ENCODE measurements at places on chromosomes 1 and 21. TPM values are rescaled to one million over a fixed set of nuclear protein-coding genes. Genes with fewer than 3 reads are reported as not detected.

- no peaks in the 10 kb centered on the region for H3K36me3 ChIP-seq
- peak overlapping the region; percentile 20 for H3K27ac ChIP-seq
- DNase-seq: no peak
- H3K27me3 ChIP-seq: no peaks in the 10 kb centered on the region
Measured at GRCh38 chr1:91900562-91900961, 14.6 kb upstream of the TGFBR3 start.

DNA sequence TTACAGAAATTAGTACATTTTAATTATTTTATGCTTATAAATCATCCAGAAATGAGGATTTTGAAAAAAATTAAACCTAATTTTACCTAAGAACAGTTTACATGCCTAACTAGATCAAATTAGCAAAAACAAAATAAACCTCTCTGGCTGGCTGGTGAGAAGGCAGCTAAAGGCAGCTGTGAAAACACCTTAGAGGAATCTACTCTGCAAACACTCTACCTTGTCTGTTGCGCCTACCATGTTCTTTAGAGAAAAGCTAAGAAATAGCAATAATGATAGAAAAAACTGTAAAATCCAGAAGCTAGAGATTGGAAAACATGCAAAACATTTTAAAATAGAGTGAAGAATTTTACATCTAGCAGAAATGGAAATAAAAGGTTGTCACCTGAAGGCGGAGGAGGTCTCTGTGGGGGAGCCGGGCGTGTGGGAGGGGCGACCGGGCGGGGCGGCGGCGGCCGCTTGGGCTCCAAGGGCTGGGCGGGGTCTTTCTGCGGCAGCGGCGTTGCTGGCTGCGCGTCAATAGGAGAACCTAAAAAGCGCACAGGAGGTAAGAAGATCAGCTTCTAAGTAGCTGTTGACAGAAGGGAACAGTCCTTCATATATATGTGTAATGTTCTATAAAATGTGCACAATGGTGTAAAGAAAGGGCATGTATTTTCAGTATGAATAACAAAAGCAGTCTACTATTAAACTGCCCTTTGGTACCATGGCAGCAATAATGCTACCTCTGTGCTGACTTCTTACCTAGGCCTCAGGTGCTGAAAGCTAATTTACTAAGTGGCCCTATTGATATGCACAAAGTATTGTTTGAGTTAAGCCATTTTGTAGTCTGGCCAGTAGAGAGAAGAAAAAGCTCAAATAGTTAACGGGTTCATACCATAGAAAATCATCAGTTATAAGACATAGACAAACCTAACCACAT, 33.3 kb upstream of the CFAP298 start:
- no peak overlapping the region for H3K27ac ChIP-seq
- H3K27me3 ChIP-seq: no peaks in the 10 kb centered on the region
- no peak overlapping the region for H3K4me3 ChIP-seq
- no peak for DNase-seq
- H3K36me3 ChIP-seq: peaks cover 33% of the 10 kb centered on the region

- no peak overlapping the region for H3K27ac ChIP-seq
- H3K27me3 ChIP-seq: peaks cover 35% of the 10 kb centered on the region
- H3K4me3 ChIP-seq: peak overlapping the region; percentile 11
- no peaks in the 10 kb centered on the region for H3K36me3 ChIP-seq
- peaks cover 8% of the 10 kb centered on the region for H3K4me1 ChIP-seq
Measured at GRCh38 chr1:50332941-50333594, 90.2 kb downstream of the DMRTA2 start.

DNA sequence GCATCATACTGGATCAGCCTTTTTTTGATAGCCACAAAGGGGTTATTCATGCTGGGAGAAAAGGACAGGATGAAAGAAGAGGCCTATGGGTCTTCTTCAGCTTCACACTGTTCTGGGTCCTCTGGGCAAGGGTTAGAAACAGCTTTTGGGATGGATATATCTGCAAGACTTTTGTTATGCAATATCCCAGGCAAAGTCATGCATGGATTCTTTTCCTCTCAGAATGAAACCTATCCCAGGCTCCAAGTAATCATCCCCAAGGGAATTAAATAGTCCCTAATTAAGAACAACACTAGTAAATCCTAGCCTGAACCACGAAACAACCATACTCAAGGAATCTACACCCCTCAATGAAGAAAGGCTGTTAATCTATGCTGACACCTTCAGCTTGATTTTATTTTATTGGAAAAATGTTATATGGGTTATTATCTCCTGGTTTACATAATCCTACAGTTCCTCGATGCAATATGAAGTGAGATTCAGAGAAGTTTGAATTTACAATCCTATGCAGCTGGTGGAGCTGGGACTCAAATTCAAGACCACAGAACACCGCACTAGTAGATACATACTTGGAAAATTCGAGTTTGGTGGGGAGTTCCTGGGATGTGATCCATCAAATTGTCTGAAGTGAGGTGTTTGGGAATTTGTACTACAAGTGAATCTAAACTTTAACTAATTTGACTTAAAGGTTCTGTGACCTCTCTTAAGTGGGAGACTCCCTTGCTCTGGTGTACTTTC, 338.6 kb downstream of the TBX15 start:
- no peaks in the 10 kb centered on the region for H3K36me3 ChIP-seq
- no peaks in the 10 kb centered on the region for H3K27me3 ChIP-seq
- H3K4me3 ChIP-seq: no peak overlapping the region
- no peak overlapping the region for H3K27ac ChIP-seq
- no peak for DNase-seq

GRCh38 chr1:184771190-184771691, 16.6 kb upstream of the EDEM3 start:
- no peaks in the 10 kb centered on the region for H3K27me3 ChIP-seq
- no peaks in the 10 kb centered on the region for H3K4me1 ChIP-seq
- no peak for DNase-seq
- H3K36me3 ChIP-seq: no peaks in the 10 kb centered on the region

DNA sequence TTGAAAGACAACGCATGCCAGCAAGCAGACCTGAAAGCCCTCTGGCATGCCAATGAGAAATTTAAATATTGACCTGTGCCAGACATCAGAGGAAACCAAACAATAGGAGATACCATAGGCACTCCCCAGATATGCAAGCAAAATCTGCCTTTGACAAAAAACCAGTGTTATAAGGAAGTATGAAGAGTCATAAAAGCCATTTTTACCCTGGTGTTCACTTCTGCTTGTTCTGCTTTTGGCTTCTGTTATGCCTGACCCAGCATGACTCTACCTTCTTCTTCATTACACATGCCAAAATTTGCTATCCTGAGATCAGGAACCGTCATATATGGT, 26.4 kb downstream of the NPHS2 start:
- H3K27me3 ChIP-seq: no peaks in the 10 kb centered on the region
- H3K4me1 ChIP-seq: peaks cover 18% of the 10 kb centered on the region
- DNase-seq: no peak
- no peaks in the 10 kb centered on the region for H3K36me3 ChIP-seq
- no peak overlapping the region for H3K27ac ChIP-seq
- no peak overlapping the region for H3K4me3 ChIP-seq

GRCh38 chr1:232798920-232799319, 6.3 kb upstream of the MAP10 start:
- no peaks in the 10 kb centered on the region for H3K4me1 ChIP-seq
- H3K27ac ChIP-seq: no peak overlapping the region
- H3K36me3 ChIP-seq: no peaks in the 10 kb centered on the region
- H3K27me3 ChIP-seq: no peaks in the 10 kb centered on the region
- no peak for DNase-seq
- no peak overlapping the region for H3K4me3 ChIP-seq

GRCh38 chr21:32193098-32193465, 85.8 kb downstream of the MIS18A start:
- no peaks in the 10 kb centered on the region for H3K4me1 ChIP-seq
- no peak for DNase-seq
- H3K4me3 ChIP-seq: no peak overlapping the region
- no peaks in the 10 kb centered on the region for H3K36me3 ChIP-seq
- H3K27ac ChIP-seq: no peak overlapping the region

DNA sequence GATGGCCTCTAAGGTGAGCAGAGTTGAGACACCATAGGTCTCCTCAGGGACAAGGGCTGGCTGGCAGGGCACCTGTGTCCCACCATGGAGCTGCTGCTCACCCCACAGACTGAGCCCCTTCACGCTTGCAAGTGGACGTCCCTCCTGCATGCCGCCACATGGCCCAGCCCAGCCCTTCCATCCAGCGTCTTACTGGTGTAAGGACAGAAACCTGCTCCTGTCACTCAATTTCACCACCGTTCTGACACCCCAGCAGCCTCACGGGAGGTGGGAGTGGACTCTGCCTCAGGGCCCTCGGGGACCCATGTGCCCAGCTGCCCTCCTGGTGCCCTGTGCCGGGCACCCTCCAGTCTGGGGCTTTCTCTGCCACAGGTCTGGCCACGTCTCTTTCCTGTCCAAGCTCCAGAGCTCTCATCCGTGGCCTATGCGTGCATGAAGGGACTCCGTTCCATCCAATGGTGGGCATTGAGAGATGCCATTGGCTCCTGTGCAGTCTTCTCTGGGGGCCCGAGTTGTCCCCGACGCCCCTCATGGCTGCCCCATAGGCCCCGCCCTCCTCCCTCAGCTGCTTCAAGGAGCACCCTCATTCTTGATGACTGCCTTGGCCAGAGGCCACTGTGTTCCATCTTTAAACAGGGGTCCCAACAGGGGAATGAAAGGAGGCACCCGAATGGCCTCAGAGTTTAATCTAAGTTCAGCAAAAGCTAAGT, 42.6 kb upstream of the COL6A1 start:
- H3K27me3 ChIP-seq: no peaks in the 10 kb centered on the region
- DNase-seq: no peak
- H3K36me3 ChIP-seq: no peaks in the 10 kb centered on the region
- no peaks in the 10 kb centered on the region for H3K4me1 ChIP-seq
- H3K27ac ChIP-seq: no peak overlapping the region

GRCh38 chr1:90723590-90724108, 6.5 kb upstream of the BARHL2 start:
- H3K4me1 ChIP-seq: no peaks in the 10 kb centered on the region
- no peak overlapping the region for H3K4me3 ChIP-seq
- no peak overlapping the region for H3K27ac ChIP-seq
- no peaks in the 10 kb centered on the region for H3K36me3 ChIP-seq

- no peaks in the 10 kb centered on the region for H3K36me3 ChIP-seq
- H3K27ac ChIP-seq: no peak overlapping the region
- no peak for DNase-seq
Measured at GRCh38 chr1:65668368-65668767, 124.3 kb upstream of the PDE4B start.

DMRTA2 gene
- 15.0 TPM for total RNA-seq

DNA sequence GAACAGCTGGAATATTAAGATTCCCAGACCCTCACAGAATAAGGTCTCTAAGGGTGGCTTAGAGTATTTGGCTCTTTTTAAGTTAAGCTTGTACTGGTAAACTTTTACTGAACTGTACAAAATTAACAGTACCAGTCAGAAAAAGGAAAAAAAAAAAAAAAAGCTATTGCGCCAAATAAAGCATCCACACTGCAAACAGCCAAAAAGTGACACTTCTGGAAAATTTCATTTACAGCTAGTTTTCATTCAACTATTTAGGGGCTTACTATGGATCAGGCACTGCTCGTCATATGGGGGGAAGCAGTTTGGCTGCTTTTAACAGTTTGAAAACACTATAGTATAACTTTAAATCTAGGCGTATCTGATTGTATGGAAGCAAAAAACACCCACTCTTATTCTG, 139.6 kb downstream of the EIF4G3 start:
- DNase-seq: no peak
- H3K36me3 ChIP-seq: no peaks in the 10 kb centered on the region
- no peak overlapping the region for H3K4me3 ChIP-seq
- H3K27ac ChIP-seq: no peak overlapping the region

DNA sequence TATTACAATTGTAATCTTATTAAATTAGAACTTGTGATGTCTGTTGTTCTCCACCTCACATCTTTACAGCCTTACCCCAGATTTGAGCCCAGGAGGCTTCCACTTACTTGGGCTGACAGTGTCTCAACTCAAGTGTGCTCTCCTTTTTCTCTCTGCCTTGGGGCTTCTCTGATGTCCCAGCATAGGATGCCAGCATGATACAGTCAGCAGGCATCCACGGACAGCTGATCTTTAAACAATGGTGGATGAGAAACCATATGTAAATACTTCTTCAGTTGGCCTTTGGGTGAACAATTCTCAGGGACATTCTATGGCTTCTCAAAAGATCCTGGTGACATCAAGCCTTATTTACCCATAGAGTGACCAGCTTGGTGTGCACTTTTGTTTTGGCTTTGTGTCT, 107.6 kb upstream of the GORAB start:
- no peaks in the 10 kb centered on the region for H3K4me1 ChIP-seq
- DNase-seq: no peak
- no peak overlapping the region for H3K27ac ChIP-seq
- H3K4me3 ChIP-seq: no peak overlapping the region
- no peaks in the 10 kb centered on the region for H3K27me3 ChIP-seq

GSTM5 gene
- not detected for total RNA-seq

GRCh38 chr1:65151641-65152040, 3.6 kb downstream of the AK4 start:
- DNase-seq: no peak
- peaks cover 9% of the 10 kb centered on the region for H3K4me1 ChIP-seq
- H3K36me3 ChIP-seq: no peaks in the 10 kb centered on the region
- H3K27ac ChIP-seq: no peak overlapping the region
- peaks cover 38% of the 10 kb centered on the region for H3K27me3 ChIP-seq

GRCh38 chr1:116881879-116882520, 27.7 kb upstream of the PTGFRN start:
- H3K4me3 ChIP-seq: no peak overlapping the region
- no peak for DNase-seq
- peaks cover 12% of the 10 kb centered on the region for H3K4me1 ChIP-seq
- H3K36me3 ChIP-seq: no peaks in the 10 kb centered on the region
- no peak overlapping the region for H3K27ac ChIP-seq
- no peaks in the 10 kb centered on the region for H3K27me3 ChIP-seq

SLAMF9 gene
- total RNA-seq: not detected

- no peak for DNase-seq
- no peaks in the 10 kb centered on the region for H3K27me3 ChIP-seq
- no peak overlapping the region for H3K4me3 ChIP-seq
Measured at GRCh38 chr1:179709841-179710329, 33.2 kb upstream of the FAM163A start.

GRCh38 chr1:8014381-8014988, 11.6 kb downstream of the ERRFI1 start:
- H3K27ac ChIP-seq: no peak overlapping the region
- H3K4me1 ChIP-seq: peaks cover 47% of the 10 kb centered on the region
- H3K27me3 ChIP-seq: no peaks in the 10 kb centered on the region
- no peak overlapping the region for H3K4me3 ChIP-seq
